Immature natural killer cell (primary cell): ENCODE measurements at places on chromosomes 4 and X. TPM values are rescaled to one million over a fixed set of nuclear protein-coding genes. Genes with fewer than 3 reads are reported as not detected.

DNA sequence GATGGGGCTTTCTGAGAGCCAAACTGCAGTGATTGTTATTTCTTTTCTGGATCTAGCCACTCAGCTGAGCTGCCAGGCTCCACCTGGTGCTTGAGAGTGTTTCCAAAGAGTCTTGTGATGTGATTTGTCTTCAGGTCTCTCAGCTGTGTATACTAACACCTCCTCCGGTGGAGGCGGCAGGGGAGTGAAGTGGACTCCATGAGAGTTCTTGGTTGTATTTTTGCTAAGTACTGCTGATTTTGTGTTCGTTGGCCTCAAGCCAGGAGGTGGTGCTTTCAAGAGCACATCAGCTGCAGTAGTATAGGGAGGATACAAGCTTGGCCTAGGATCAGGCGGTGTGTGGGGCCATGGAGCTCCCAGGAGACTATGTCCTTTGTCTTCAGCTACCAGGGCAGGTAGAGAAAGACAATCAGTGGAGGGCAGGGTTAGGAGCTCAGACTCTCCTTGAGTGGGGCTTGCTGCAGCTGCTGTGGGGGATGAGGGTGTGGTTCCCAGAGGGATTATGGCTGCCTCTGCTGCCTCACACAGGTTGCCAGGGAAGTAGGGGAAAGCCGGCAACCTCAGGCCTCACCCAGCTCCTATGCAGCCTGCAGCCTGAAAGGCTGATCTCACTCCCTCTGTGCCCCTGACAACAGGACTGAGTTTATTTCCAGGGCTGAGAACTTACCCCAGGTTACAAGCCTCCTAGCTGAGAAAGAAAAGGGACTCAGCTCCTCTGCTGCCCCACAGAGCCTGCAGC, 62.4 kb downstream of the NPFFR2 start:
- H3K4me3 ChIP-seq: no peak overlapping the region
- no peak for DNase-seq
- H3K27ac ChIP-seq: no peak overlapping the region
- H3K4me1 ChIP-seq: no peaks in the 10 kb centered on the region
- peaks cover 2% of the 10 kb centered on the region for H3K27me3 ChIP-seq

DNA sequence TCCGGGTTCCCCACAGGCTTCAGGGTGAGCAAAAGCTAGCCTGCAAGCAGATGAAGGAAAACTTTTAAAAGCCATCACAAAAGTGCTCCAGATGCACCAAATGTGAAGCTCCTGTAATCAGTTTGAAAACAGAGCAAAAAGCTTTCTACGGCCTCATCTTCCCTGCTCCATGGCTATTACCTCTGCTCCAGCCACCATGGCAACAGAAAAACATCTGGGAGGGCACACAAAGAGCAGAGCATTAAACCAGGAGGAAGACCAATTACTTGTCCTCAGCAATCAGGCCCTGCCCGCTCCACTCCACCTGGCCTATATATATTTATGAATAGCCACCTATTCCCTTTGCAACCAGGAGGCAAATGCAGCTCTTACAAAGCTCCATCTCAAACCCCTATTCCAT, 33.6 kb downstream of the TMEM154 start:
- no peak overlapping the region for H3K27ac ChIP-seq
- DNase-seq: no peak
- no peak overlapping the region for H3K4me3 ChIP-seq
- H3K4me1 ChIP-seq: peaks cover 8% of the 10 kb centered on the region
- peaks cover 1% of the 10 kb centered on the region for H3K27me3 ChIP-seq
- no peaks in the 10 kb centered on the region for H3K36me3 ChIP-seq

DNA sequence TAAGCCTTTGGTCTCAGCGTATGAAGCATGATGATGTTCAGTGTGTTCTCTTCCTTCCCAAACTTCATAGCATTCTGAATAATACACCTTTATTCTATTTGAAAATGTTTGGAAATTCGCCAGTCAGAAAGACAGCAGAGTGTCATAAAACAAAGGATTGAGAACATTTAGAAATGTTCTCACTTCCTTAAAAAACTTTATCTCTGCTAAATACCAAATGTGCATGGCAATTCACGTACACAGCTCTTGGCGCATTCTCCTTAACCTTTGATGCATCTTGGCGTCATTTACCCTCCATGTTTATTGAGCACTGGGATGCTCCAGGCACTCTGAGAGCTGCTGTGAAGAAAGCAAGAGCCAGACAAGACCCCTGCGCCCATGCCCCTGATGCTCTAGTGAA, 7.2 kb upstream of the IRF2 start:
- H3K27me3 ChIP-seq: peaks cover 4% of the 10 kb centered on the region
- DNase-seq: no peak
- peaks cover 22% of the 10 kb centered on the region for H3K4me1 ChIP-seq

DNA sequence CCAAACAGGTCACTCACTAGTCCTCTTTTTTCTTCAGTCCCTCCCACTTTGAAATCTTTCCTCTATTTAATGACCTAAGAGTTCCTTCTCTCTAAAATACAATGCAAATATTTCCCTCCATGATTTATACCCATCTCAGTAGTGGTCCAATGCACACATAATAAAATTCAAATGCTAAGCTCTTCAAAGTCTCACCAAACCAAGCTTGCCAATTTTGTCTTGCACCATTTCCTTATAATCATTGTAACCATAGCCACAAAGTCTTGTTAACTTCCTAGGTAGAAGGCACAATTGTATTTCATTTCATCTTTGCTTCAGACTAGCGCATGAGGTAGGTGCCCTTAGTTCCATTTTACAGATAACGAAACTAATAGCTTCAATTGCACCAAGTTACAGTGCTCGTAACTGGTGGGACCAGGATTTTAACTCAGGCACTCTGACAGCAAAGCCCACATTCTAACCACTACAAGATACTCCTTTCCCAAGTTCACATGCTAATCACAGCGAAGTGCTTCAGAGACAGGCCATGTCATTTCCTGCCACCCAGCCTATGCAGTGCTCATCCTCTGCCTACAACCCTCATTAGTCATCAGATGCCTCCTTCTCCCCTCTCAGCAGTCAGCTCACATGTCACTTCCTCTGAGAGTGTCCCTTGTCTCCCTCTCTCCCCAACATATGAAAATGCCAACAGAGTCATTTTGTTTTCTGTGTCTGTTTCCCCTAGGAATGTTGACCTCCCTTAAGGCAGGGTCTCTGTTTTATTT, 66.9 kb upstream of the PPARGC1A start:
- no peaks in the 10 kb centered on the region for H3K4me1 ChIP-seq
- H3K4me3 ChIP-seq: no peak overlapping the region
- H3K36me3 ChIP-seq: no peaks in the 10 kb centered on the region
- no peaks in the 10 kb centered on the region for H3K27me3 ChIP-seq
- H3K27ac ChIP-seq: no peak overlapping the region

DNA sequence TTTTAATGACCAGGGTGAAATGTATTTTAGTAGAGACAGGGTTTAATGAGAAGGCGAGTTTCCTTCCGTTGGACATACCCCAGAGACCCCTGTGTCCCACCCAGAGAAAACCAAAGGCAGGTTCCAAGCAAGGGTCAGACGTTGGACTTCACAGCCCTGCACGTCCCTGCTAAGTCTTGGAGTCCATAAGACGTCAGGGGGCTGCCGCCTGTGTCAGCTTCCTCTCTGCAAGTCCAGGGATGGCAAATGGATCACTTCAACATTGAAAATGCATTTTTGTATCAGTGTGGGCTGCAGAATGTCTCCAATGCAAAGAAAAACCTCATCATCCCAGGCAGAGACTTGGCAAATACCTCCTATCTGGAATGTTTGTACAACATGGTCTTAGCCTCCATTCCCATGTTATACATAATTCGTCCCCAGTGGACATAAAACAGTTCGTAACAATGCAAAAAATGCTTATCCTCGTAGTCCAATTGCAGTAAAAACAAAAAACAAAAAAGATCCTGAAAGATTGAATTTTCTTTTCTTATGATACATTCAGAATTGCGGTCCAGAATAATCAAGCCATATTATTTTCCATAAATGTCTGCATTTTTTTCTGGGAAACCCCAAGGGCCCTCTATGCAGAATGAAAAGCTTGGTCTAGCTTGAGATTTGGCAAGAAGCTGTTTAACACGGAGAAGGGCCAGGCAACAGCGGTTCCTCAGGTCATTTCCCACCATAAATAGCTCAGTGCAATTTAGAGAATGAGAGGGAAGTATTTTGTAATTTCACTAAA, 190.9 kb downstream of the SHOX start:
- no peak overlapping the region for H3K4me3 ChIP-seq
- H3K27ac ChIP-seq: no peak overlapping the region
- no peaks in the 10 kb centered on the region for H3K36me3 ChIP-seq

DNA sequence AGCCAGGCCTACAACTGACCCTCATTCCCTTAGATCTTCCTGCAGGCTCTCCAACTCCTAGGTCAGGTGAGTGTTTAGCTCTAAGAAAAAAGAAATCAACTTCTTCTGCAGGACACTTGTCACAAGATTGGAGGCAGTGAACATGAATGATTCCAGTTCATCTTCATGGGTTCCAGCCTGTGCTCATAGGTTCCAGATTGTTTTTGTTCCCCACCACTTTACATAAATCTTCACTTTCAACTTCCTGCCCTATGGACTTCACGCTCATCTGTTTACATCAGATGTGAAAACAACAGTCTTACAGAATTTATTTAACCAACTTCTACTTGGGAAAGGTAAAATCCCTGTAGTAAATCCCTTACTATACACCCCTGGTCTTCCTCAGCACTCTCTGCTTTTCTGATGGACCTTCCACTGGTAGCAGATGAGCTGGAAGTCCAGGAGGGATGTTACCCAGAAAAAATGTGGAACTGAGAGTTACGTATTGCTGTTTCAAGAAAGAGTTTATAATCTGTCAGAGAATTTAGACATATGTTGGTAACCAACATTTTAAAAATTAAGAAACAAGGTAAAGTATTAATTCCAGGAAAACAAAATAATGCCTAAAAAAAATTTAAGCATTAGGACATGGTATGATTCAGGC, 62.4 kb downstream of the ANAPC10 start:
- DNase-seq: no peak
- no peak overlapping the region for H3K27ac ChIP-seq
- no peaks in the 10 kb centered on the region for H3K4me1 ChIP-seq
- peaks cover 15% of the 10 kb centered on the region for H3K36me3 ChIP-seq

- H3K27me3 ChIP-seq: peaks cover 5% of the 10 kb centered on the region
- no peaks in the 10 kb centered on the region for H3K36me3 ChIP-seq
- no peak overlapping the region for H3K4me3 ChIP-seq
- peaks cover 13% of the 10 kb centered on the region for H3K4me1 ChIP-seq
- no peak overlapping the region for H3K27ac ChIP-seq
Measured at GRCh38 chr4:82268050-82268825, 105.6 kb downstream of the HNRNPD start.

- no peak overlapping the region for H3K27ac ChIP-seq
- H3K27me3 ChIP-seq: peaks cover 2% of the 10 kb centered on the region
- H3K4me1 ChIP-seq: no peaks in the 10 kb centered on the region
Measured at GRCh38 chr4:181261279-181261678, 981.9 kb upstream of the TENM3 start.

DNA sequence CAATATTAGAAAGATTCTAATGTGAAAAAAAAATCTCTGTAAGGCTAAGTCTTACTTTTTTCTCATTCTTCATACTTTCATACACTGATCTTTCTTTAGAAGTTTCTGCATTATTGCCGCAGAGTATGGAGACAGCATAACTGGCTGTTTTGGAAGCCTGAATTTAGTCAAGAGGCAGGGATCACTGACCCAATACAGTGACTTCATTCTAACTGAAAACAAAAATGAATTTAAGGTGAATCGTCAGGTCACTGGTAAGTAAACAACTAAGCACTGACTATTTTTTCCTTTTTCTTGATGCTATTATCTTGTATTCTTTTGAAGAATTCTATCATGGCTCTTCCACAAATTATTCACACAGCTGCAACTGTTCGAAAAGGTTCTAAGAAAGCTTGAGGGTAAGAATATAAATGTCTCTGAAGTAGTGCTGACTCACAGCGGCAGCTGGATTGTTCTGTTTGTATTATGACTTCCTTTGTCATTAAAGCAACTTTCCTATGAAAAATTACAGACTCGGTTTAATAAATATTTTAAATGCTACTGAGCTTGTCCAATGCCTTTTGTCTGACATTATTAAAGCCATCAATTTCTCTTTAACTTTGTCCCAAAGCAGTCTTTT, 609.3 kb downstream of the FSTL5 start:
- H3K4me3 ChIP-seq: no peak overlapping the region
- H3K27me3 ChIP-seq: peaks cover 5% of the 10 kb centered on the region
- no peak overlapping the region for H3K27ac ChIP-seq
- no peaks in the 10 kb centered on the region for H3K36me3 ChIP-seq
- DNase-seq: no peak

- H3K27ac ChIP-seq: no peak overlapping the region
- DNase-seq: no peak
- H3K4me3 ChIP-seq: no peak overlapping the region
- H3K4me1 ChIP-seq: no peaks in the 10 kb centered on the region
- H3K36me3 ChIP-seq: no peaks in the 10 kb centered on the region
Measured at GRCh38 chr4:183950536-183950935, 45.4 kb downstream of the STOX2 start.

- peak; percentile 21 for DNase-seq
- peaks cover 19% of the 10 kb centered on the region for H3K4me1 ChIP-seq
- H3K36me3 ChIP-seq: no peaks in the 10 kb centered on the region
Measured at GRCh38 chr4:80361329-80361900, 25.9 kb downstream of the CFAP299 start.

GRCh38 chr4:144179152-144179739, 38.7 kb upstream of the GYPA start:
- no peak for DNase-seq
- H3K27ac ChIP-seq: no peak overlapping the region
- H3K4me3 ChIP-seq: no peak overlapping the region
- no peaks in the 10 kb centered on the region for H3K36me3 ChIP-seq

GRCh38 chr4:77078401-77078800, 2.6 kb upstream of the CCNI start:
- no peak overlapping the region for H3K4me3 ChIP-seq
- peaks cover 16% of the 10 kb centered on the region for H3K27me3 ChIP-seq
- no peak for DNase-seq

Gene CNKSR2
- polyA plus RNA-seq: 0.34 TPM

Gene SSX3
- polyA plus RNA-seq: not detected

Gene STK26
- 104 TPM for polyA plus RNA-seq

Gene CT45A10
- not detected for polyA plus RNA-seq

Gene DIPK2B
- polyA plus RNA-seq: not detected

Gene PALLD
- 20.8 TPM for polyA plus RNA-seq

Gene RAB9B
- 0.43 TPM for polyA plus RNA-seq

Gene EDNRA
- not detected for polyA plus RNA-seq

Gene SSX4B
- polyA plus RNA-seq: not detected

Gene SLC38A5
- polyA plus RNA-seq: 26.5 TPM

Gene BST1
- polyA plus RNA-seq: 1.1 TPM

Gene LRIT3
- polyA plus RNA-seq: not detected
